Naive thymus-derived CD8-positive, alpha-beta T cell (primary cell): ENCODE measurements at places on chromosomes 11 and 22. TPM values are rescaled to one million over a fixed set of nuclear protein-coding genes. Genes with fewer than 3 reads are reported as not detected.

AIFM3 gene
- total RNA-seq: 1.3 TPM

OR51B5 gene
- not detected for total RNA-seq

FERMT3 gene
- total RNA-seq: 104 TPM

CSNK1E gene
- 116 TPM for total RNA-seq

GPR83 gene
- 0.11 TPM for total RNA-seq

FLRT1 gene
- not detected for total RNA-seq

UBQLNL gene
- 0.47 TPM for total RNA-seq

WT1 gene
- not detected for total RNA-seq

JHY gene
- total RNA-seq: 6.7 TPM

CD248 gene
- total RNA-seq: 37.0 TPM

GRM5 gene
- not detected for total RNA-seq

C22orf31 gene
- not detected for total RNA-seq

DNA sequence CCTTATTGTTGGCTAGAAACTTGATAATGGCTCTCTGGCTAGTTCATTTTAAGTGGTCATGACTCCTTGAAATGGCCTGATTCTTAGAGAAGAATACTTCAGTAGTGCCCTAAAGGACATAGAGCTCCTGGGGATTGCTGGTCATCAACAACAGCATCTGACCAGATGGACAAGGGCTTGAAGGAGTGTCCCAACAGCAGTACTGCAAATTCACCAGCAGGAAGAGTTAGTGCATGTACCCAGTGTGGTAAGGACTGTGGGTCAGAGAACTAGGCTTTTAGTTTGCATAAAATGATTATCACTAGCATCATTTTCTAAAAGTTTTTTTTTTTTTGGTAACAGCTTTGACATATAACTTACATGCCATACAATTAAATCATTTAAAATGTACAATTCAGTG lies 39.5 kb upstream of the CUL5 start:
- DNase-seq: no peak

DNA sequence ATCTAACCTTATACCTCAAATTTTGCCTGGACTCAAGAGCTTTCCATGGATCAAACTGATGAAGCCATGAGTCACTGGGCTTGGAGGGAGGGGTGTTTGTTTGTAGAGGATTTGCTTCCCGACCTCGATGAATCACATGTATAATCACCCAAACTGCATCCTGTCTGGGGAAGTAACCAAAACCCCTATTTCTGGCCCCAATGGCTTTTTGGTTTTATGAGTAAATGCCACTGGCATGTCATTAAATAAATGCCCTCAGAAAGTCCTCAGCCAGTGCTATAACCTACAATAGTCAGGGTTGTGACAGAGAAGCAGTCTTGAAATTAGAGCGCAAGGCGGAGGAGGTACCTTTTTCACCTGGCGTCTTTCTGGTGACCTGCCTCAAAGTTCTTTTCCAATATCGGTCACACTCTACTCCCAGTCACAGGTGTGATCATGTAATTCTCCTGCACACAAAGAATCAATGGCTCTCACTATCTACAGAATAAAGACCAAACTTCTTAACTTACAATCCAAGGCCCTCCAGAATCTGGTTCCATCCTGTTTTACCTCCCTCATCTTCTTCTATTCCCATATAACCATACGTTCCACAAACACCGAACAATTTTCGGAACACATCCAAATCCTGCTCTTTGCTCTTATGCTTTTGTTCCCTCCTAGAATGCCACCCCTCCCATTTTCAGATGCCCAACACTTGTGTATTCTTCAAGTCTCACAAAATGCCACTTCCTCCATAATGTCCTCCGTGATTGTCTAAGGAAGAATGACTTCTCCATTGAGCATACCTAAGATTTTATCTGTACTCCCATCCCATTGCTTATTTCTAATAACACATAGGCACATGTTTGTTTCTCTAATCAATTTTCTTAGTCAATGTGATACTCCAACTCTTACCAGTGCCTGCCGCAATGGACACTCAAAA lies 81.3 kb upstream of the BLID start:
- no peak for DNase-seq

DNA sequence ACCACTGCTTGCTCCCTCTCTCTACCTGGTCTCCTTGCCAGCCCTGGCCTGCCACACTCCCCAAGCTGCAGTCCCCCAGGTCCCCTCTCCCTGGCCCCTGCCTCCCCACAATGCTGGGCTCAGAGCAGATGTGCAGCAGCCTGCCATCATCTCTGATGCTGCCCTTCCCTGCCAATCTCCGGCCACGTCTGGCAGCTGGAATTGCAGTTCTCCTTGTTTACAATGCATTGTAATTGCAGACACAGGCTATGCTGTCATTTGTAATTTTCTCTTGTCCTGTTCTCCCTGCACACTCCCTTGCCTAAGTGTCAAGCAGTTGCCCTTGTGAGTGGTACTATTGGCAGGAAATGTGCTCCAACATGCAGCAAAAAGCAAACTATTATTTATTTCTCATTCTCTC lies 222.3 kb downstream of the NTM start:
- no peak for DNase-seq

- no peak for DNase-seq
These were observed 5.7 kb downstream of the PDGFB start for GRCh38 chr22:39238966-39239505.

DNA sequence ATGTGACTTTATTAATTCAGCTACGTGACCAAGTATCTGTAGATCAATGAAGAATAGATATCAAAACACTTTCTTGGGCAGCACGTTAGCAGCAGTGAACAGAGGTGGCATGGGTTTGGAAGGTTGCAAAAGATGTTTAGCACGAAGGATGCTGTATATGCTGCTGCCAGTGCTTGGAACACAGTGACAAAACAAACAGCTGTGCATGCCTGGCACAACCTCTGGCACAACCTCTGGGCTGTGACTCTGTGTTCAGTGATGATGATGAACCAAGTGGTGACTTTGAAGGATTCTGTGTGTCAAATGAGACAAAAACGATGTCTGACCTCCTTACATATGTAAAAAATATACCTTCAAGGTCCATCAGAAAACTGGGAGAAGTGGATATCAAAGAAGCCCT lies 104.7 kb downstream of the TBC1D22A start:
- DNase-seq: no peak

GRCh38 chr11:74686792-74687191 lies 44.4 kb downstream of the CHRDL2 start:
- no peak for DNase-seq

DNA sequence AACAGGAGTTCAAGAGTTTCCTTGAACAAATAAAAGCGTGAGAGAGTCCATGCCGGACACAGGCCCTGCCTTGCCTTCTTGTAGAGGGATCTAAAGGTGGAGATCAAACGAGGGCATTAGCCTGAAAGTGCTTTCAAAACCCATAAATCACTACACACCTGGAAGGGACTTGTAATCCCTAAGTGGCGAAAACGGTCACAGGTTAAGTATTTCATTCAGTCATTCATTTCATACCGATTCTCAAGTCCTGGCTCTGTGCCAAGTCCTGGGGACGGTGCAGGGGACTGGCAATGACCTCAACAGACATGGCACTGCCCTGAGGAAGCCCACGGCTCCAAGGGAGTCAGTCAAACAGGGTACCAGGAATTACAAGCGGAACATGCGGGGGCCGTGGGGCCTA lies 26.6 kb downstream of the ELFN2 start:
- no peak for DNase-seq

DNA sequence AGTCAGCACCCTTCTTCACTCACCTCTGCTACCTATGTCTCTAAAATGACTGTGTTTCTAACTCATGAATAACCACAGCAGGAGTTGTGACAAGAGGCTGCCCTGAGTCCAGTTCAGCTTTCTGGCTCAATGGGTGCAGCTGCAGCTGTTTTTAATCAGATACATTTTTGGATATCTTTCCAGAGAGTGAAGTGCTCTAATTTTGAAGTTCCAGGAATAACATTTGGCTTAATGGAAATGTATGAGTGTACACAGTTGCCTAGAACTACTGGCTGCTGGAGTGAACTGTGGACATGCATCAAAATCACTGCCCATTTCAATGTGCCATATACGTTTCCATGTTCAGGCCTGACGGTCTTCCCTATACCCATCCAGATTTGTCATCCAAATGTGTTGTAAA lies 769.5 kb upstream of the ANO3 start:
- no peak for DNase-seq

DNA sequence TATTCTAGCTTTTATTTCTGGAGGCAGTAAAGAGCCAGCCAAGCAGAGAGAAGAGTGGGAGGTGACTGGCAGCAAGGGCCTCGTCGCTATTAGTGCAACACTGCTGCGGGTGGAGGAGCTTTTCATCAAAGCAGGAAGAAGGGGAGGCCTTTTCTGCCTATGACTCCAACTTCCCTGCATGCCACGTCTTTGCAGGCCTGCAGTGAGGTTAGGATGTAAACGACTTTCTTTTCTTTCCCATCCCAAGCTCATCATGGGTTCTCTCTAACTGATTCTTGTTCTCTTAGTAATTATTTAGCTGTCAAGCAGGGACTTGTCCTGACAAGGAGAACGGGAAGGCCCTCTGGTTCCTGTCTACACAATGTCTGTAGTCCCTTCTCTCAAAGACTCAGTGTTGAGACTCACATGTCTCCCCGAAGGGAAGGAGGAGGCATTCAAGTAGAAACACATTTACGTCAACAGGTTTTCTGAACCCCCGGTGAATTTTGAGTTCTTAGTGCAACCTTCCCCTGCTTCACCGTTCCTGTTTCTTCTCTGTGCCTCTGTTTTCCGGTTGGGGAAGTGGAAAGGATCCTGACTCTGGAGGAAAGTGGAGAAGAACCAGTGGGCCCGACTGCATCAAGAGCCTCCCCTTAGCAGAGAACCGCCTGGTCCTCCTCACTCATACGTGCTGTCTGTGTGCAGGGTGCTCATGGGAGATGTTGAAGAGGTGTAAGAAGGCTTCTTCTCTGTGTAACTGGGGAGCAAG lies 56.9 kb downstream of the PACS1 start:
- peak; percentile 53 for DNase-seq

- DNase-seq: no peak
These were observed at the start of gene DESI1 for GRCh38 chr22:41620589-41621098. Gene DESI1, minus strand, starts transcription at chr22:41621043. Its CDS starts 204 bp downstream, at chr22:41620839.

- DNase-seq: no peak
These were observed 18.4 kb downstream of the DEUP1 start for GRCh38 chr11:93348930-93349329.

GRCh38 chr11:24155792-24156191 lies 341.1 kb upstream of the LUZP2 start:
- no peak for DNase-seq

DNA sequence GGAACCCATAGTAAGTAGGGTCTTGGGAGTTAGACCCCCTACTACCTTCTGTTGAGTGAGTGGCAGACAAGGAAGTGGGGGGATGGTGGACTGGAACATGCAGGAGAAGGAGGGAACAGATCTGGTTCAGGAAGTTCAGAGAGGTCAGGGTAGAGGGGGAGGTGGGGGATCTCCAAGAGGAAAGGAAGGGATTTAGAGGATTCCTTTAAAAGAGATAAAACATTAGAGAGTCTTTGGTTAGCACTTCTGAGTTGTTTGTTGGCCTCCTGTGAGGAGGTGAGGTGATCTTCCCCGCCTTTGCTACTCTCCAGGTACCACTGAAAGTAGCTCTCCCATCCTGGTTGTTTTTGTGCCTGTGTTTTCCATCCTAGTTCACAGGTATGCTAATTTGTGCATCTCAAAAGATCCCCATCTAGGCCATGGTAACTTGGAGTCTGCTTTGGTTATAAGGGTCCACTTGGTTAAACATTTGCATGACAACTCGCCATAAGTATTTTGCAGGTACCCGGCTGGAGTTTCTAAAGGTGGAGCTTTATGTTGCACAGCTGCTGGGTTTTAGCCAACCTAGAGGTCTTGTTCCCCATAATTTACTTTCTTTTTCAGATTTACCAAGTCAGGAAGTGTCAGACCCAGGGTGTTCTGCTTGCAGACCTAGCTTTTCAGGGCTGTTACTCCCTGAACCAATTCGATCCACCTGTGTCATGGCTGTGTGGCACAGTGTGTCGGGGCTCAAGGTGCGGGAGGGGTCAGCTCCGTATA lies 79.3 kb upstream of the SORL1 start:
- no peak for DNase-seq

DNA sequence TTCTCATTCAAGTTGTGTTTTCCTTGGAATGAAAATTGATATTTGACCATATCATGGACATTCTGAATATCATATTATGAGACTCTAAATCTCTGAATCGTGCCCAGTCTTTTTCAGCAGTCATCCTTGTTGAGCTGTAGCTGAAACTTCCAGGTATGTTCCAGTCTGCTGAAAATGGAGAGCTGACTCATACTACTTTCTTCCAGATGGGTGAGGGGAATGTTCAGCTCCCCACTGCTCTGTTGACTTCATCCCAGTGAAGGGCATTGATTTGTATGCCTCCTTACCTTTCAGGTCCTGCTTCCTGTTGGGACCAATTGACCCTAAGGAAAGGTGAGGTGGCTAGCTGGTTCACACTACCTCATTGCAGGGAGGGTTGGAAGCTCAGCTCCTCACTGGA lies 3.5 kb downstream of the OR5P2 start:
- DNase-seq: no peak

DNA sequence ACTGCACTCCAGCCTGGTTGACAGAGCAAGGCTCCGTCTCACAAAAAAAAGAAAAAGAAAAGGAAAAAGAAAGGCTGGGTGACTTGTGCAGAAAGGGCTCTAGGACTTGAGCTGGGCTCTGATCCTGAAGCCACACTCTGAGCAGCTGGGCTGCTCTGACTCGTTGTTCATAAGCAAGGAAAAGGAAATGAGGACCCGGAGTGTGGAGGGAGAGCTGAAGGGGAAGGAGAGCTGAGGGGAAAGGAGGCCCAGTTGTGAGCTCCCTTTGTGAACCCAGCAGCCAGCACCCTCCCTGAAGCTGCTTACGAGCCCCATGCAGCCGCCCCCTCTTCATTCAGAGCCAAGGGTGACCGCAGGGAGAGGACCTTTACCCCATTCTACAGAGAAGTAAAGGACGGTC lies 12.3 kb upstream of the SH3BP1 start:
- no peak for DNase-seq

DNA sequence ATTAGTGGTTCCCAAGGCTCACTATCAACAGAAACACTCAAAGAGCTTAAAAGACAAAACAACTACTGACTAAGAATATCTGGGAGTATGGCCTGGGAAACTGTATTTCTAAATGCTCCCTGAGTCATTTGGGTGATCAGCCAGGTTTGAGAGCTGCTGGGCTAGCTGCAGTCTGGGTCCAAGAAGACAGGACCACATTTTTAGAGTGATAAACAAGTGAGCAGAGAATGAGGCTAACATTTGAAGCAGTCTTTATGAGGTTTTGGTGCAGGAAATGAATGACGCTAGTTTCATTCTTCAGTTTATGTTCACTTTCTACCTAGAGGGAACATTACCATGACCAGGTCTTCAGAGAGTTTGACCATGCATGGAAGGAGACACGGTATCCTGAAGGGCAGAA lies 97.7 kb downstream of the TEAD1 start:
- DNase-seq: no peak

DNA sequence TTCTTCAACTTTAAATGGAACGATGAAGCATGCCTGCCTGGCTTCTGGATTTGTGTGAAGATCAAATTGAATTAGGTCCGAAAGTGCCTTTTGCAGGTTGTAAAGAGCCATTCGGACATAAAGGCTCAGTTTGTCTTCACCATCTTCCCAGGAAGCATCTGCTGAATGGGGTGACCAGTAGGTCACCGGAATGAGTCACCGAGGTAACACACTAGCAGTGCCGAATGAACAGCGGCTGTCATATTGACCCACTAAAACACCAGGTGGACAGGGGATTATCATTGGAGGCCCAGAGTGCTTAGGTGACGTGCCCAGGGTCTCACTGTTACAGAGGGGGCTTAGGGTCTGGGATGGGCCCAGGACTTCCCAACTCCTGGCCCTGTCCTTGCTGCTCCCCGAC lies 43.1 kb upstream of the MYH9 start:
- DNase-seq: no peak
